ENCODE measurements at places on chromosomes 4 and X.

GRCh38 chrX:53247928-53248327 is 22.9 kb upstream of the KDM5C start:
- DNase-seq: no peak

DNA sequence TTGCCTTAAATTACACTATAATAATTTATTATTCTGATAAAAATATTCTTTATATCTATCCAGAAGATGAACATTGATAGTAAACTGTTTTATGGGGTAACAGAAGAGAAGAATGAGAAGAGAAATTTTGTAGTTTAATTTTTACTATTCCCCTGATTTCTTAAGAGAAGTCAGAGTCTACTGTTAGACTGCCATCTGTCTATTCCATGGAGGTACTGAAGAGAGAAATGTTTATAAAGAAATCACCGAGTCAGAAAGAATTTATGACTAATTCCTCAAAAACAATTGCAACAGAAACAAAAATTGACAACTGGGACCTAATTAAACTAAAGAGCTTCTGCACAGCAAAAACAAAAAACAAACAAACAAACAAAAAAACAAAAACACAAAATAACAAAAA is 149.9 kb downstream of the FGF16 start:
- no peak for DNase-seq

GRCh38 chrX:154362085-154362742 is 12.2 kb downstream of the FLNA start:
- DNase-seq: no peak

DNA sequence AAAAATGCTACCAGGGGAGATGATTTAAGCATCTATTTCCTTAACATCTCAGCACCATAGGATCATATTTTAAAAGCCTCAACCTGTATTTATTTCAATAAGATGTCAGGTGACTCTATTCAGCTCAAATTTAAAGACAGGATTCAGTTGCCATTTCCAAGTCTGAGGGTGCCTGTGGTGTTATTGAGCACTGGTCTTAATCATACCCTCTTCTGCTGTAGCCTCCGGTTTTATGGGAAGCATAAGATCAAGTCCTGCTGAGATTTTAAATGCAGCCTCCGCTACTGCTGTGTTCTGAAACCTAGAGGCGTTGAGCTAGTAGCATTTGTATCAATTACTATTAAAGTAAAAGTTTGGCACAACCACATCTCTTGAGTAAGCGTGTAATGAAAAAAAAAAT is 185.7 kb upstream of the NWD2 start:
- no peak for DNase-seq

- DNase-seq: no peak
These were observed 212.9 kb downstream of the NSUN7 start for GRCh38 chr4:40962551-40963180.

DNA sequence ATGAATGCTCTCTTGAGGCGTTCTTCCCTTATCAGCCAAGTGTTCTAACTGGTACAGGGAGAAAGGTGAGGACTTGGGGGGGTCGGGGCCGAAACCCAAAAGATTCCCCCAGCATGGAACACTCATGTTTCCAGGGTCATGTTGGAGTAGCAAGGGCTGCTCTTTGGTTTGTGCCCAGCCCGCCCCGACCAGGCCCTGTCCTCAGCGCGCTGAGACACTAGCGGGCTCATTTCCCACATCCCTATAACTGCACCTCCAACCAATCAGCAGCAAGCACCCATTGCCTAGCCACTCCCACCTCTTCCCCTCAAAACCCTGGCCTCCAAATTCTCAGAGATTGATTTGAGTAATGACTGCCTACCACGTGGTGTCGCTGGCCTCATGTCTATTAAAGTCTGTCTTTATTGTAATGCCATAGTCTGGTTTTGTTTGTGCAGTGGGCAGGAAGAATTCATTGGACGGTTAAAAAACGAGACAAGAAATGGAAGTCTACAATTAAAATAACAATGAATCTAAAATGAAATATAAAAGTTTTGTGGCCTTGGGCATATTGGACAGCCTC is 1928.4 kb downstream of the STIM2 start:
- DNase-seq: no peak

All from GM12865 (cell line).